ENCODE measurements at places on chromosomes 2 and 18.

DNA sequence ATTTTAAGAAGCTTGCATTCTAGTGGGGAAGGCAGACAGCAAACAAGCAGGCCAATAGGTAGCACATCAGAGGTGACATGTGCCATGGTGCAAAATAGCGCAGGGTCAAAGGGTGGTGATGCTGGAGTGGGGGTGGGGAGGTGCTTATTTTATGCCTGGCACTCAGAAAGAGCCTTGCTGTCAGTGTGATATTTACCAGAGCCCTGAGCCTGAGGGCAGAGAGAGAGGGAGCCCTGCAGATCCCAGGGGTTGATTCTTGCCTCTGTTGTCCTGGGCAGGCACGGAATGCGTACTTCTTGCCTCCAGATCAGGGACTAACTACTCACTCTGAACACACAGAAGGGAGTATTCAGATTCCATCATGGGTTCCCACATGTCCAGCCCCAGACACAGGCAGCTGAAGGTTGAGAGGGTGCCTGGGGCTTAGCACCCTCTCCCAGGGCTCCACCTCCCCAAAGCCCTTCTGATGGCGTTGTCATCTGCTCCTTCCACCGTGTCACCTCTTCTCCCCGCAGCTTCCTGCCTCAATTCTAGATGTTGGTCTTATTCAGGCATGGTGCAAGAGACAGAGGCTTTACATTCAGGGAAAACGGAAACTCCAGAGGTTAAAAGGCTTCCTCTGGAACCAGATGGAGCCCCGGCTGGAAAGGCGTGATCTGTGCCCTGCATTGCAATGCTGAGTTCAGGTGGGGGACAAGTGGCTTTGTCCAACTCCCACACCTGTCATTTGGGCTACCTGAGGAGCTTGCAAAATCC is 252.3 kb downstream of the HAUS1 start:
- DNase-seq: no peak

DNA sequence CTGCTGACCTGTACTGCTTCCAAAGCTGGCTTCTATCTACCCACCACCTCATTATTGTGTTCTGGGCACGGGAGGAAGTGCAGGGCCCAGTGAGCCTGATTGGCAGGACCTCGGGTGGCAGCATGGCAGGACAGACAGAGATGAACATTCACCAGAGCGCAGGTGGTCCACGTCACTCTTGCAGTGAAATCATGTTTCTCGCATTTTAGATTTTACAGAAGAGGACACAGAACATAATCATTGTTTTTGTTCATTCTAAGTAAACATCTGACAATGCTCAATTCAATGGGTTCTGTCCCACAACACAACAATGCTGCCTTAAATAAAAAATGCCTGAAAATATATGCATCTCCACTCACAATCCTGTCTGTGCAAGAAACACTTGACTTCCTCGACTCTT is 11.5 kb upstream of the BIN1 start:
- DNase-seq: no peak

GRCh38 chr2:237421542-237422116 is 7.7 kb upstream of the COL6A3 start:
- peak; percentile 24 for DNase-seq

GRCh38 chr2:64466478-64467085 is 12.6 kb downstream of the LGALSL start:
- DNase-seq: no peak
